Fibroblast of villous mesenchyme (primary cell): ENCODE measurements at places on chromosomes 1 and 21. TPM values are rescaled to one million over a fixed set of nuclear protein-coding genes. Genes with fewer than 3 reads are reported as not detected.

DNA sequence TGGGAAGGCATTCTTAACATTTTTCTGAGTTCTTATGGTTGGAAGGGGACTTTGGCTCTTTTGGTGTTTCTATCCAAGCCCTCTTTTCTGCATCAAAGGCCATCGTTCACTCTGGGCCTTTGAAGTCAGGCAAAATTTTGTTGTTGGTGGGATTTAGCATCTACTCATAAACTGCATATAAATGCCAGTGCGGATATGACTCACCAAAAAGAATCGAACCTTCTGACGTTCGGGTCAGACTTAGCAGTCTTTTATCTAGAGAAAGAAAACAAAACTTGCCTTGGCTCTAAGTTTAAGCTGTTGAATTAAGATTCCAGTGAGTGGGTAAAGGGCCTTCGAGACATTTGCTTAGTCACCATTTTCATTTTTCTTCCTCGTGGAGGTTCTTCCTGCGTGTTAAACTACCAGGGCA is 51.4 kb downstream of the EVA1C start:
- DNase-seq, result peak; percentile 99

DNA sequence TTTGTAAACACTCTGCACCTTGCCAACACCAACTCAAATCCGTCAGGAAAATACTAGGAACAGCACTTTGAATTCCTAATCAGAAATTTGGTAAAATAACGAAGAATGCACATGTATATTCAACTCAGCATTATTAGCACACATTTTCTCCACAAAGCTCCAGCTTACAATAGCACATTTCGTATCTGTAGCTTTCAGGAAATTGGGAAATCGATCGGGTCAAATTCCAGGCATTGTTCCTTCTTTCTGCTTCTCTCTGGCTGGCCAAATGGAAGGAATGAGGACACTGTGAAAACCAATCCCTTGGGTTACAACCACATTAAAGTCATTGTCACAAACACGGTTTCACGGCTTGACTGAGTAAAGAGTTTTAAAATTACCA is 58.6 kb downstream of the NPHP4 start:
- DNase-seq, result peak; percentile 14

DNA sequence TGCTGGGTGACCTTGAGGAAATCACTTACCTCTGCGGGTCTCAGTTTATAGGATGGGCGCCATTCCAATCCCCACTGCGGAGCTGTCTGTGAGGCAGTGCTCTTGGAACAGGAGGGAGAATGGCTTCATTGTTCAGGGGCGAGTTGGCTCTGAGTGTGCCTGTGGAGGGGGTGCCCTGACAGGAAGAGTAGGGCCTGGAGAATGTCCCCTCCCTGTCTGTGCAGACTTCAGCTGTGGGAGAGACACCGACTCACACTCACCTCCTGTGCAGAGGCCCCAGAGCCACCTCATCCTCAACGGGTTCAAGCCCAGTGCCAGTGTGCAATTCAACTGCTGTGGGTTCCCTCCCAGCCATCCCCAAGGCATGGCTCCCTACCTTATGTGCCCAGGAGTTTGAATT is 17.1 kb downstream of the ADORA1 start:
- DNase-seq, result no peak

Gene HSD3B2
- not detected in 2 replicates for total RNA-seq

- DNase-seq, result peak; percentile 21
Observed at GRCh38 chr1:38892976-38893375, 11.6 kb upstream of the GJA9 start.

Gene WDR4
- 14.2 and 15.1 TPM in 2 replicates for total RNA-seq

GRCh38 chr1:42940851-42941639 is 17.6 kb downstream of the SLC2A1 start:
- DNase-seq, result peak; percentile 89

DNA sequence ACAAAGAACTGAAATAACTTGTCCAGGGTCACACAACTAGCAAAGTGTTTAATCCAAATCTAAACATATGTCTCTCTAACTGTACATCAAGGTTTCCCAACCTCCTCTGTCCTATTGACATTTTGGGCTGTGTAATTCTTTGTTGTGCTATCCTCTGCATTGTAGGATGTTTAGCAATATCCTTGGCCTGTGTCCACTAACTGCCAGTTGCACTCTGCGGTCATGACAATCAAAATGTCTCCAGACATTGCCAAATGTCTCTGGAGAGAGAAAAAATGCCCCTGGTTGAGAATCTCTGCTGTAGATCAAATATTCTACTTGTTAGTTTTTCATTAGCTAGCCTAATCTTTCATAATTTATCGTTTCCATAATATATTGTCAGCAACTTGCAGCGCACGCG is 353.4 kb upstream of the NEGR1 start:
- peak; percentile 4 for DNase-seq

- DNase-seq, result no peak
Observed at GRCh38 chr1:119160409-119160808, 20.0 kb upstream of the WARS2 start.

DNA sequence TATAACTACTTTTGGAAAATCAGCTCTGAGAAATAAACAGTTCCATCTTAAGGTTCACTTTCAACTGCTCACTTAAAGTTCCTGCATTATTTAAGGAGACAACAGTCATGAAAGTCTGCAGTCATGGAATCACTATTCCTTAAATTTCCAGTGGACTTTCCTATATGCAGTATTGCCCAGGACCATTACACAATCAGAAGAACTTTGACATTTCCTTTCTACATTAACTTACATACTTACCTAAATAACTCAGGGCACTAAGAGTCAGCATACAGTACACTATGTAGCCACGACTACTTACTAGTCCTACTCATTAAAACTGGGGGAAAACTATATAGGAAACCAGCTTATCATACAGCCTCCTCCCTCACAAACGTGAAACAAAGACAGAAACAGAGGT is 220.1 kb downstream of the SLC45A1 start:
- peak; percentile 21 for DNase-seq

GRCh38 chr1:19981507-19982312 is 2.3 kb upstream of the PLA2G2A start:
- no peak for DNase-seq

Gene PTAFR
- total RNA-seq, result under 0.01 TPM in 2 replicates

GRCh38 chr1:66951513-66951912 is 26.7 kb downstream of the MIER1 start:
- DNase-seq, result no peak

DNA sequence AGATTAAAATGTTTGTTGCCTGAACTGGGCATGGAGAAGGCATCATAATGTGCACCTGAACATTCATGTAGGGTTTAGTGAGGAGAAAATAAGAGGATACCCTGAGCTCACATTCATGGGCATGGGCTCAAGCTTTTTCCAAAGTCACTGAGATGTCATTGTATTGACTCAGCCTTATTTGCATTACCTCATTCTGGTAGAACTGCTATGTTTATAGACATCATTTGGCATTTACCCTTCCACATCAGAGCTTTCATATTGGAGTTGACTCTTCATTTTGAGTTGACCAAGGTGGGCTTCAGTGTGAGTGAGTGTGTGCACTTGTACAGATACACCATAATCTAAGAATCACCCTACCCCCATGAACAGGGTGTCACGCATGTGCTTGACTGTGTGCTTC is 143.2 kb downstream of the PBX1 start:
- no peak for DNase-seq

Gene LAMB3
- total RNA-seq, result 3.9 and 14.2 TPM in 2 replicates

GRCh38 chr1:89149229-89149628 is 23.3 kb upstream of the GBP2 start:
- peak; percentile 44 for DNase-seq

- no peak for DNase-seq
Observed at GRCh38 chr1:209825591-209826434, 2.0 kb upstream of the UTP25 start.

DNA sequence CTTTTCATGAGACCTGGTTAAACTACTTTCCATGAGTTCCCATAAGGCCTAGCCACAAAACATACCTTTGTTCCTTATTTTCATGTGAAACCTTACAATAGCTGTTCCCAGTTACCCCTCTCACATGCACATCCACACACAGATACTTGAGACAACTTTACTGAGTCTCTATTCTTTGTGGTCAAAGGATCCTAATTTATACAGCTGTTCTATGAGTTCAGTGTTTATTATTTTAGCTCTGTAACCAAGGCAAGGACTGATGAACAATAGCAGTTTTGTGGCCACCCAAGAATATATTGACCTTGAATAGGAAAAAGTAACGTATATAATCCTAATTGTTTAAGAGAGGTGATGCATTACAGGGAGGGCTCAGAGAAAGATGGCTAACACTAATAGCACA is 160.5 kb upstream of the CACYBP start:
- no peak for DNase-seq

Gene LIPI
- not detected in 2 replicates for total RNA-seq

Gene GPR37L1
- total RNA-seq, result under 0.01 TPM in 1 of 2 replicates, not detected in the other

Gene SFT2D2
- 35.1 and 47.1 TPM in 2 replicates for total RNA-seq

GRCh38 chr1:214469290-214469689 is 82.1 kb downstream of the PTPN14 start:
- no peak for DNase-seq

DNA sequence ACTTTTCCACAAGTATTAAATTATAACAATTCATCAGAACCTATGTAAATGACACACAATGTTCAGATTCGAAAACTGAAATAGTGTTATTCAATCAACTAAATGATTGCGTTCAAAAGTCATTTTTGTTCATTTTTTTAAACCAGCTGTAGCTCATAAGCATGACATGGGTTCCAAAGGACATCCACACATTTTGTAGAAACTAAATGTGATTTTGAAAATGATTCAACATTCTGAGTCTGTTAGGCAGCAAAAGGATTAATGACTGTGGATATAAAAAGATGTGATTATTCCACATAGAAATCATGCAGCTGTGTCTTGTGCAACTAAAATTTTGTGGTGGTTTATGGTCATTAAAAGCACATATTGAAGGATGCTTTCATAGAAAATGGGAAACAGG is 204.5 kb downstream of the BRINP3 start:
- no peak for DNase-seq

GRCh38 chr1:229209816-229210215 is 61.1 kb upstream of the RAB4A start:
- DNase-seq, result peak; percentile 99

Gene IGSF21
- total RNA-seq, result not detected in 2 replicates

Gene PGBD5
- not detected in 2 replicates for total RNA-seq

Gene LAD1
- total RNA-seq, result not detected in 2 replicates

DNA sequence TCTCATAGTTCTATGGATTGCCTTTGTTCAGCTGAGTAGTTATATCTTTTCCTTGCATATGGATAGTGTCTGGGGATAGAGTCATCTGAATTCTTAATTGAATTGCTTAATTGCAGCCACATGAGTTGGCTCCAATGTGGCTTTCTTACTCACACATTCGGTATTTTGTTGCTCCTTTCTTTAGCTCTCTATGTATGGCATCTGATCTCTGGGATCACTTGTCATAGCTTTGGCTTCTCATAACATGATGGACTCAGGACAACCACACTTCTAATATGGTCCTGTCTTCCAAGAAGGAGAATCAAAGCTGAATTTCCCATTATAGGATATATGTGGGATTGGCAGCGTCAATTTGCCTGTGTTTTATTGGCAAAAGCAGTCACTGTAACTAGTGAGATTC is 716.2 kb downstream of the NCAM2 start:
- peak; percentile 63 for DNase-seq

Gene C1orf159
- 6.5 and 7.1 TPM in 2 replicates for total RNA-seq

Gene TRIM67
- not detected in 2 replicates for total RNA-seq

DNA sequence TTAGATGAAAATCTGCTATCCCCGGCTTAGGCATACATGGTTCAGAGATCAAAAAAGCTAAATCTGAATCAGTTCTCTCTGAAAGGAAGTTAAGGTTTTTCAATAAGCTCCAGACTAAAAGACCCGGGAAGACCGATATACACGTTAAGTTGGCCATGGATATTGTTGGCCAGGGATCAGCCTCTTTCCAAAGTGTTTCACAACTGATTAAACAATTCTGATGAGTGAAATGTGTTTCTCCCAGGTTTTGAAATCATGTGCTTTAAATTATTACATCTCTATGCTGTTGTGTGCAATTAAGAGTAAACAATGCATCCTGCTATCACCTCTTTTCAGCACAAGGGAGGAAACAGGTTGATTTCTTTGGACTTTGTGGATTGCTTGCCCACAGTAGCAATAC is 23.7 kb upstream of the GNG12 start:
- no peak for DNase-seq

GRCh38 chr1:152348447-152348846 is 11.4 kb downstream of the FLG2 start:
- no peak for DNase-seq

- DNase-seq, result no peak
Observed at GRCh38 chr1:233245191-233245765, 50.2 kb downstream of the PCNX2 start.

DNA sequence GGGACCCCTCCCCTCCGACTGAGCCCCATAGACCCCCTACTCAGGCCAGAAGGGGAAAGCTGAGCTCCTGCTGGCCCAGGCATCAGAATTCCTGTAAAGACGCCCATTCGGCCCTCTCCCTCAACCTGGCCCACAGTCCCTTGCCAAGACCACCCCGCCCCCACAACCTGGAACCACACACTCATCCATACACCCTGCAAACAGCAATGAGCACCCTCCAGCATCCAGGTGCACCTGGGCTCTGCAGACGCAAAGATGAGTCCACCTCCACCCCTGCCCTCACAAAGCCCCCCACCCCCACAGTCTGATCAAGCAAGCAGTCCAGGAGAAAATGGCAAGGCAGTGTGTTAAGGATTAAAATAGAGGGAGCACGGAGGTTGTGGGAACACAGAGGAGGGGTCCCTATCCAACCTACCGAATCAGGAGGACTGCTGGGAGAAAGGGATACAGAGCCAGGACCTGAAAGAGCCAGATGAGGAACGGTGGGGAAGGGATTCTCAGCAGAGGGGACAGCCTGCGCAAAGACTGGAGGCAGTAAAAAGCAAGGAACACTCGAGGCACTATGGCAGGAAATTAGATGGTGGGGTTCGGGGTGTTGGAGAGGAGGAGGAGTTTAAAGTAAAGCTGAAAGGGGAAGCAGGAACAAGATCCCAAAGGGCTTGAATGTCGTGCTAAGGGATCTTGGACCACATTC is 67.3 kb upstream of the LAPTM5 start:
- DNase-seq, result no peak
